ENCODE measurements at places on chromosomes 2 and 18.

- no peak for DNase-seq
Observed at GRCh38 chr2:981759-982158, 31.1 kb downstream of the SNTG2 start.

GRCh38 chr2:143176606-143177005 lies 47.4 kb downstream of the ARHGAP15 start:
- no peak for DNase-seq

DNA sequence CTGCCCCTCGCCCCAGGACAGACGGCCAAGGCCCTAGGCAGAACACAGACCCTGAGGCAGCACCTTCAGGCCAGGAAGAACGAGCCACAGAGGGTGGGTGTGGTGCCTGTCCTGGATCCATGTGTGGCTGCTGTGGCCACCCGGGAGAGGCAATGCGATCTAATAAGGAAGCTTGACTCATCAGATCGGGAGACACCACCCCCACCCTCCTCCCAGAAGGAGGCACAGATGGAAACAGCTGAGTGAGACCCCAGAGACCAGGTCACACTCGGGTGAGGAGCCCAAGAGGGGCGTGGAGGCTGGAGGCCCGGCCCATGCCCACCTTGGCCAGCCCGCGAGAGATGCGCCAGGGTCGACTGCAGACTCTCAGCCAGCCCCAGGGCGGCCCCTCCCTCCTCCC lies 20.3 kb downstream of the KCNG2 start:
- no peak for DNase-seq

DNA sequence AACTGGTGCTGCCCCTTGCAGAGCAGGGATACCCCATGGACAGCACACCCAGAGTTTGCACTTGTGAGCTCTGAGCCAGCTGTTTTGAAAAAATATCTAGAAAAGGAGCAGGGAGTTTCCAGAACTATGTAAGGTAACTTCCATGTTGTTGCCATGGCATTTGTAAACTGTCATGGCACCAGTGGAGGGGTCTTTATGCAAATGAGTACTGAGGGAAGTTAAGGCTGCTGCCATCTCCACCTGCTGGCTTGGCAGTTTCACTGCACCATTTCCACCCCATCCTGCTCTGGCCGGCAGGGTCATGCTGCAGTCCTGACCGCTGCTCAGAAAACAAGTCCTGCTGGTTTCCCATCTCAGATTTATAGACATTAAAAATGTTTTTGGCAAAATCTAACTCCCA lies 52.3 kb upstream of the SNTG2 start:
- DNase-seq: no peak

- no peak for DNase-seq
Observed at GRCh38 chr2:64700133-64700809, 46.6 kb upstream of the SERTAD2 start.

Measured in CMK (cell line).